Muscle of back (tissue), 13 donors: ENCODE measurements at places on chromosomes 1 and 21.

DNA sequence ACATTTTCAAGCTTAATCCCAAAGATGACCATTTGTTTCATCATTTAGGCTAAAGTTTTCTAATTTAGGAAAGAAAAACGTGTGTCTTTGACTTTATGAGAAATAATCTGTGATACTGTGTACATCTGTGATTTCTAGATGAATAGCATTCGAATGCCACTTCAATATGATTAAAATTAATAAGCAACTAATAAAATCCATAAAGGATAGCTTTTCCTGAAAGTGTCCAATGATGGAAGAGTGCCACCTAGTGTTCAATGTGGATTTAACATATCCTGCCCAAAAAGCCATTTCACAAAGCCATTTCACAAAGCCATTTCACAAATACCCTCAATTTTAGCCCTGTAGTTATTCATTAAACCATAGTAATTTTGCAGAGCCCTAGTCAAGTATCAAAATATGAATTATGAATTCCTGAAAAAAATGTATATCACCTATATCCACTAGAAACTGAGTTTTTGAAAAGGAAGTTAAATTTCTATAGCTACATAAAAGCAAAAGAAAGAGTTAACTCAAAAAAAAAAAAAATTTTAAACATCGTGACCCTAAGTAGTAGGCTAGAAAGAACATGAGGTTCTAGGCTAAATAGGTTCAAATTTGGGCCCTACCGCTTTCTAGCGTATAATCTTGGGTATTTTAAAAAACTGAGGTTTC is 19.1 kb downstream of the NME7 start:
- DNase-seq, result peak; percentile 60

- DNase-seq, result no peak
Observed at GRCh38 chr1:7457811-7458210, 313.3 kb upstream of the VAMP3 start.

DNA sequence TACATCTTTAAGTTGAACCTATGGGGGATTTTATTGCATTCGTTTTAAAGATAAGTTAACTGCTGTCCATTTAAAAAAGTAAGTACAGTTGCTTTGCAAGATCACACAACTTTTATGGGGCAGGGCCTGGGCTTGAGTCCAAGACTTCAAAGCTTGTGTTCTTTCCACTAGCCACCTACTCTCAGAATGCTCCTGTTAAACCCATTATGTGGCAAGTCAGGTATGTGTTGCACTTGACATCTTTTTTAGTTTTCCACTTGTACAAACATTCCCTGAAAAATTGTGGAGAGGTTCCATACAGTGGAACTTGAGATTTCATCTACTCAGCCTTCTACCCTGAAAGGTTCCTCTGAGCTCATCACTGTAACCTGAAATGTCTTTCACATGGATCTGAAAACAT is 235.5 kb upstream of the SGIP1 start:
- no peak for DNase-seq

- no peak for DNase-seq
Observed at GRCh38 chr1:37851782-37852210, 7.6 kb downstream of the MTF1 start.

GRCh38 chr1:169193191-169193850 is 86.8 kb downstream of the ATP1B1 start:
- DNase-seq, result peak; percentile 26

GRCh38 chr1:176448340-176448739 is 14.6 kb upstream of the PAPPA2 start:
- no peak for DNase-seq

DNA sequence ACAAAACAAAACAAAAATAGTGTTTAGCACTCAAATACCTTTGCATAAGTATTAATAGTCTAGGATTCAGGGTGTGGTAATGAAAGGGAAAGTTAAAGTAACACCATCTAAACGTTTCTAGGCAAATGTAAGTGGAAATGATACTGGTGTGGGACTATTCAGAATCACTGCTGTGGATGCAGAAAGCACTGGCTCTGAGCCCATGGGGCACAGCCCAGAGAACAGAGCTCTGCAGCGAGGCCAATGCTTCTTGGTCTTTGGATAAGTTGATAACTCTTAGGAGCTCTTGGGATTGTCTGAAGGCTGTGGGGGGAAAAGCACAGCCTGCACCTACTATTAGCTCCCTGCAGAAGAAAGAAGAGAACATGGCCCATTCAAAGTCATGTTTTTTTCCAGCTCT is 21.4 kb upstream of the DNM3 start:
- no peak for DNase-seq

DNA sequence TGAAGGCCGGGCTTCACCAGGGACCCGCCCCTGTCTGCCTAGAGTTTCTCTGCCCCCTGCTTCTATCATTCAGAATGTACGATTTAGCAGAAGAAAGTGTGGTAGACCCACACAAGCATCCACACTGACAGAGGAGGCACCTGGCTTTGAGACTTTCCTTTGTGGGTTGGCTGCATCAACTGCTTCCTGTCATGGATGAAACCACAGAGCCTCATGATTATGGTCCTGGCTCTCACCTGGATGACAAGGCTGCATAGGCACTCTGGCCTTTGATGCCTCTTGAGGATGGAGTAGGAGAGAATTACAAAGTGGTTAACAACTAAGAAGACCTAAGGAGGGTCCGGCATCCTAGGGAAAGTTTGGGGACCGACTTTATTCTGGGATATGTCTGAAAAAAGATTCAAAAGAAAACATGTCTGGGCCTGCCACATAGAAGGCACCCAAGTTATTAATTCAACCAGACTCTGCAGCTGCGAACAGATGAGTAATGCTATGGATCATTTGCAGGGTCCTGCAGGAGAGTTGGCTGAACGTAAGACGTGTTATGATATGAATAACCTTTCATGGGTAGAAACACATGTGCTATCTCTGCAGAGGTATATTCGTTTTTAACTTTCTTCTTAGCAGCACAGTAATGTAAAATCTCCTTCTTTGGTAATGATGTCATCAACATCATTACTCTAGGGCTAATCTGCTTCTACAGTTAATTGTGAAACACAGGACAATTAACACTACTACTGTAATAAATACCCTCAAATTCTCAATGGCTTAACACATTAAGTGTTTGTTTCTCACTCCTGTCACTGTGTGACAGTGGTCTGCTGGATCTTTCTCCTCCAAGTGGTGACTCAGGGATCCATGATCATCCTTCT is 136.2 kb downstream of the SLC35F3 start:
- no peak for DNase-seq

GRCh38 chr21:34574601-34575529 is 40.0 kb downstream of the RCAN1 start:
- DNase-seq, result no peak

GRCh38 chr1:203505526-203506204 is 11.7 kb downstream of the OPTC start:
- no peak for DNase-seq

GRCh38 chr1:33321178-33321577 is 280 bp upstream of the A3GALT2 start:
- no peak for DNase-seq

GRCh38 chr1:114002492-114003239 is 23.4 kb downstream of the OLFML3 start:
- DNase-seq, result no peak

GRCh38 chr21:41678016-41678923 is 88.6 kb downstream of the RIPK4 start:
- no peak for DNase-seq

GRCh38 chr1:31095985-31096384 is 30.5 kb upstream of the PUM1 start:
- no peak for DNase-seq

DNA sequence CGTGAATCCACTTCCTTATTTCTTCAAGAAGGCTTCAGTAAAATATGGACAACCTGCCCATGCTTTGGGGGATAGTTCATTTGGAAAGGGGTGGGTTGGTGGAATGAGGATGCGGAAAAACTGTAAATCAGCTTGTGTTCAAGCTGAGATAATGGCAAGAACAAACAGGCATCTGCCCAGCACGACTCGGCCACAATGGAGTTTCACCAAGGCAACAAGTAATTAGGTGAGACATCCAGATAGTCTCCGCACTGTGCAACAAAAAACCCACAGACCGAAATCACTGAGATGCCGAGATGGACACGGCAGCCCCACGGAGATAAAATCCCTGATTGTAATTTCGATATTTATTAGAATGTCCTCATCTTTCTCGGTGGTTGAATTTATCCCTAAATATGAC is 455.2 kb downstream of the AJAP1 start:
- DNase-seq, result no peak

- no peak for DNase-seq
Observed at GRCh38 chr1:8870616-8871538, 7.6 kb downstream of the ENO1 start.

GRCh38 chr1:161008869-161009510 is 12.0 kb downstream of the F11R start:
- no peak for DNase-seq

GRCh38 chr1:17012775-17013490 is 1.2 kb upstream of the ATP13A2 start:
- DNase-seq, result no peak

GRCh38 chr1:156805766-156806511 is 10.7 kb downstream of the SH2D2A start:
- DNase-seq, result peak; percentile 70

- DNase-seq, result no peak
Observed at GRCh38 chr1:91014475-91014874, 7.4 kb downstream of the ZNF644 start.

DNA sequence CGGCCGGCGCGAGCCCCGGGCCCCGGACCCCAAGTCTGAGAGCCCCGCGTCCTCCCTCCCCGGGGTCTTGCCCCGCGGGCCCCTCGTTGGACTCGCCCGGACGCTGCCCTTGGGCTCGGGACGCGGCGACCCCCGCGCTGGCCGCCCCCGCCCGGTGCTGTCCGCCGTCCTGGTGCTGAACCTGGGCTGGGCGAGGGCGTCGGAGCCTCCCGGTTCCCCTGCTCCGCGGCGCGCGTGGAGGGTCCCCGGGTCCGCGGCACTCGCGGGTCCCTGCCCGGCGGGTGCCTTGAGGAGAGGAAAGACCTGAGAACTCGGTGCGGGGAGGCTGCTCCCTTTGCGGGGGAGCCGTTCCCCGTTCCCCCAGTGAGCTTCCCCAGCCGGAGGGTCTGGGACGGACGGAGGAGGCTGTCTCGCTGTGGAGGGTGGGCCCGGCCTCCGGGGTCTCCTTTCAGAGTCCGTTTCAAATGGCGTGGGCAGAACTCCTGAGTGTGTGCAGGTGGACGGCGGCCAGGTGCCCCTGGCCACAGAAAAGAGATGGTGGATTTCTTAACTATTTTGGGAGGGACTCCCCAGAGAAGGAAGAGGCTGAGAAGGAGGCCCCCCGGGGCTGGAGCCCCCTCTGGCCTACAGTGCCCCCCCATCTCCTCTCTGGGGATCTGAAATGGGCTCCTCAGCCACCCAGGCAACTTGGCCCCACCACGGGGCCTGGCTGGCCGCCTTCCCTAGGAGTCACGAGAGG is 595 bp downstream of the GABRD start:
- DNase-seq, result no peak

- peak; percentile 85 for DNase-seq
Observed at GRCh38 chr21:28336314-28336713, 656.4 kb downstream of the LTN1 start.

DNA sequence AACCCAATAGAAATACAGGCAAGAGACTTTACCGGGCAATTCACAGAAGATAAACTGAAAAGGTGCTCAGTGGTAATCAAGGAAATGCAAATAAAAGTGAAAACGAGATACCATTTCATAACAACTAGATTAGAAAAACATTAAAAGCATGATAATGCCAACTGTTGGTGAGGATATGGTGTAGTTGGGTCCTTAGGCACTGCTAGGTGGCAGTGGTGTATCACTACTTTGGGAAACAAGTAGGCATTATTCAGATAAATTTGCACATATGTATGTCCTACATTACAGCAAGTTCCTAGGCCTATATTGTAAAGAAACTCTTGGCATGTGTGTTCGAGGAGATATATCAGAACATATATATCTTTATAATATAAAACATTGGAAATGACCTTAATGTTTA is 31.0 kb downstream of the AZIN2 start:
- no peak for DNase-seq

- no peak for DNase-seq
Observed at GRCh38 chr21:42623694-42624093, 29.7 kb upstream of the PDE9A start.

DNA sequence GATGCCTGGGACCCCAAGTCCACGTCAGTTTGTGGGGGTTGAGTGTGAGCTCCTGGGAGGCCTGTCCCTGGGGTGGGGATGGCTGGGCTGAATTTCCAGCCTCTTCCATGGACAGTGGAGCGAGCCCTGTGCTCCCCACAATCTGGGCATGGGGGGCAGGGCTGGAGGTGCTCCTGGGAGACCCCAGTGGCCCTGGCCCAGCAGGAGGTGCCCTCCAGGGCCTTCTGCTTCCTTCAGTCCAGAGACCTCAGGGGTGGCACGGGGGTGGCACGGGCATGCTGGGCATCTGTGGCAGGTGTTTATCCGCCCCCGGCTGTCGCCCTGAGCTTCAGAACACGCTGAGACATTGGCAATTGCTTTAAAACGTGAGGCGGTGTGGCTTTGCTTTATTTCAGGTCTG is 40.9 kb downstream of the MORN1 start:
- DNase-seq, result no peak

GRCh38 chr1:221832151-221832550 is 90.3 kb upstream of the DUSP10 start:
- DNase-seq, result no peak

DNA sequence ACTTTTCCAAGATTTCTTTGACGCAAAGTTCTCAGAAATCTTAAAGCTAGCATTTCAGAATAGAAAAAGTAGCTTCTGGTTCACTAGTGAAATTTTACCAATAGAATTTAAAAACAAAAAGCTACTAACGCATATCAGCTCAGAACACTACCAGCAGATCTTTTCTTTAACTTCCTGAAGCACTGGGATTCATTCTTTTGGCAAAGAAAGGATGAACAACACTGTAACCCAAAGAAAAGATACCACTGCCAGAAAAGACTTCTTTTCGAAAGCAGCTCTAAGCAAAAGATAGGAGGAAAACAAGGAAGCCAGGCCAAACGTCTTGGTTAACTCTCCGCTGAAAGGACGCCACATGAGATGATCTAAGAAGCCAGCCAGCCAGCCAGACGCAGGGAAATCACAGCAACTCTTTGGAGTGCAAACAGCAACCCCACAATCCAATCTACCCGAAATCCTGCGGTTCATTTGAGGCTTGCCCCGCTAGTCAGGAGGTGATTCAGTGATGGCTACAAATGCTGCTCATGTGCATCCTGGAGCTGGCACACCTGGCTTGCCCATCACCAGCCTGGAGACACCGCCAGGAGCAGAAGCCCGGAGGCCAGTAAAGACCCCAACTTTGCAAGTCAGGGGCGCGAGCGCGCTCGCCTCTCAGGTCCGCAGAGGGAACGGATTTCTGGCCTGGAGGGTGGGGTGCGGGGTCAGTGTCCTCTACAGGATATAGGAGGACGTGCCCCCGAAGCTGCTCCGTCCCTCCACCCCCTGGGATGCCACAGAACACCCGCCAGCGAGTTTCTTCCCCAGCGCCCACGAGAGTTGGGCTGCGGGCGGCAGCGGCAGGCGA is 812 bp downstream of the NBPF1 start:
- DNase-seq, result peak; percentile 98

GRCh38 chr21:27480841-27481261 is 514.0 kb upstream of the ADAMTS5 start:
- no peak for DNase-seq

- DNase-seq, result no peak
Observed at GRCh38 chr1:226526801-226527595, 21.6 kb upstream of the STUM start.

- peak; percentile 37 for DNase-seq
Observed at GRCh38 chr1:84163123-84163931, 19.3 kb downstream of the PRKACB start.

- DNase-seq, result no peak
Observed at GRCh38 chr1:45629035-45629434, 5.2 kb upstream of the CCDC17 start.
